AG20443 (cell line): ENCODE measurements at places on chromosomes 12 and 14.

DNA sequence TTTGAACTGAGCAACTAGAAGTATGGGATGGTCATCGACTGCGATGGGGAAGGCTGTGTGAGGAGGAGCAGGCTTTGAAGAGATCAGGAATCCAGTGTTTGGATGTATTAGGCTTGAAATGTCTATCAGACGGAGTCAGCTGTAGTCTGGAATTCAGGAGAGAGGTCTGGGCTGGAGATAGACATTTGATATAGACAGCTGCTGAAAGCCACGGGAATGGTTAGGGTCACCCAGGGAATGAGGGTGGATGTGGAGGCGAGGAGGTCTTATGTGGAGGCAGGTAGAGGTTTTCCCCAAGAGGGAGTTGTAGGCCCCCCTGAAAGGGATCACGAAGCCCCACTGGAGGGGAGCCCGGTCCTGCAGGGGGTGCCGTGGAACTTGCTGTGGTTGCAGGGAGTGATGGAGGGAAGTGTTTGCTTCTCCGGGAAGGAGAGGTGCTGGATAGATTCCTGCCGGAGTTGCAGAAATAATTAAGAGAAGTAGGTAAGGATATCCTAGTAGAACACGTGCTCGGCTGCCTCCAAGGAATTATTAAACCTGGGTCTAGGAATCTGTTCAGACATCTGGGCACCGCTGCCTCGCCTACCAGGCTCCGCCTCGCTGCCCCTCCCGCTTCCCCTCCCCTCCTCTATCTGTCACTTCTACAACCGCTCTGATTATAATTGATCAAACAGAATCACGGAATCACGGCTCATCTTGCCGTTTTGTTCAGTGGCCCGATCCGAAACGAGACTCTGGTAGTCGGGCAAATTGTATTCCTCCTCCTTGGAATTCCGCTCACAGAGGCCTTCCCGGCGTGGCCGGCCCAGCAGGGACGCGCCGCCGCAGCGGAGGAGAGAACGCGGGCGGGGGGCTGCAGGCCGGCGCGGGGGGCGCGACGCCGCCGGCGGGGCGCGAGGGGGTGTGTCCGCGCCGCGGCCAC is 826 bp upstream of the CACNA1C start:
- DNase-seq, result peak; percentile 33

DNA sequence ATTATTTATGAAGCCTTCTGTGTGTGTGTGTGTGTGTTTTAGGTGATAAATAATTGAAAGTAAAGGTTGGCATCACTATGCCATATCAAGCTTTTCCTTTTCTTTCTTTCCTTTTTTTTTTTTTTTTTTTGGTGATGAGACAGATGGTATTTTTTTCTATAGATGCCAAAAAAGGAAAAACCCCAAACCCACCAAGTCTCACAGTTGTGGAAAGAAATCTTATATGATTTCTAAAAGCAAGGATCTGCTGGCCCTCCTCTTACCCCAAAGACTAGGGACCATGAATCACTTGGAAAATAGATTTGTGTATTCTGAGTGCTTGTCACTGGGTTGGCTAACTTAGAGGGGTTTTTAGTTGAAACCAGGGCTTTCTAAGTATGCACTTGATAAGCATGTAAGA is 181.3 kb downstream of the TMEM117 start:
- DNase-seq, result no peak

GRCh38 chr14:54498579-54498978 is 9.8 kb upstream of the GMFB start:
- no peak for DNase-seq

DNA sequence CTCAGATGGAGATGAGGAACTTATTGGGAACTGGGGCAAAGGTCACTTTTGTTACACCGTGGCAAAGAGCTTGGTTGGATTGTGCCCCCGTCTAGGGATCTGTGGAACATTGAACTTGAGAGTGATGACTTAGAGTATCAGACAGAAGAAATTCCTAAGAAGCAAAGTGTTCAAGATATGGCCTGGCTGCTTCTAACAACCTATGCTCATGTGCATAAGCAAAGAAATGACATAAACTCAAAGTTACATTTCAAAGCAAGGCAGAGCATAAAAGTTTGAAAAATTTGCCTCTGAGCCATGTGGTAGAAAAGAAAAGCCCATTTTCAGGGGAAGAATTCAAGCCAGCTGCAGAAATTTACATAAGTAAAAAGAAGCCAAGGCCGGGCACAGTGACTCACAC is 21.5 kb upstream of the RAP1B start:
- no peak for DNase-seq

DNA sequence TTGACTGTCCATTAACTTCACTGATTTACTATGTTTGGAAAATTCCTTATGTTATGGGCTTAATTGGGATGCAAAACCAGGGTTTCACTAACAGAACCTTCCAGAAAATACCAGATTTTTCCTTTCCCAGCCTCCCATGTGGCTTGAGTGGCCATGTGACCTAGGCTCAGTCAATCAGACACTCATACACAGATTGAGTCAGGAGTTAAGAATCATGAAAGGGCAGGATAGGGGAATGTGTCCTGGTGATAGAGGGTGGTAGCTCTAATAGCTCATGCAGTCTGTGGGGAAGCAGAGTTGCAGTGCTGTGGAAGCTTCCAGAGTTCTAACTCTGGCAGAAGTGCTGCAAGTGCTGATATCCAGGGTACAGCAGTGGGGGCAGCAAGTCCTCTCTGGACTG is 134.1 kb upstream of the IFNG-AS1 start:
- no peak for DNase-seq

GRCh38 chr12:123038966-123039365 is 58.5 kb downstream of the ARL6IP4 start:
- DNase-seq, result no peak

GRCh38 chr14:43729143-43729542 is 777.9 kb downstream of the FSCB start:
- no peak for DNase-seq
